Camera-type eye (tissue), 1 donor: ENCODE measurements at places on chromosomes 6 and 20. TPM values are rescaled to one million over a fixed set of nuclear protein-coding genes. Genes with fewer than 3 reads are reported as not detected.

ANKRD60 gene
- total RNA-seq: not detected

POM121L2 gene
- total RNA-seq: not detected

FAM83D gene
- 6.3 TPM for total RNA-seq

CRISP3 gene
- total RNA-seq: 0.22 TPM

IRAK1BP1 gene
- 26.4 TPM for total RNA-seq

MED23 gene
- total RNA-seq: 59.6 TPM

WFDC2 gene
- total RNA-seq: 2.4 TPM

MYH7B gene
- total RNA-seq: 10.7 TPM

LRFN2 gene
- 6.2 TPM for total RNA-seq

RGL2 gene
- total RNA-seq: 45.5 TPM

TBC1D32 gene
- total RNA-seq: 66.9 TPM

TMC2 gene
- total RNA-seq: not detected

BPI gene
- total RNA-seq: 2.4 TPM

SLCO4A1 gene
- total RNA-seq: 8.0 TPM

NOL4L gene
- total RNA-seq: 42.4 TPM

GRIK2 gene
- 88.6 TPM for total RNA-seq

SLC2A10 gene
- total RNA-seq: 24.9 TPM

KIFC1 gene
- total RNA-seq: 13.2 TPM

RBBP8NL gene
- 0.27 TPM for total RNA-seq

MYB gene
- total RNA-seq: 39.5 TPM

LY86 gene
- 2.1 TPM for total RNA-seq
